ENCODE measurements at places on chromosomes 1 and 21.

- DNase-seq, result no peak
Observed at GRCh38 chr1:8662380-8663072, 154.9 kb downstream of the RERE start.

GRCh38 chr1:15799928-15800835 is 7.3 kb downstream of the UQCRHL start:
- no peak for DNase-seq

GRCh38 chr1:26702680-26703038 is 6.8 kb downstream of the ARID1A start:
- DNase-seq, result no peak

- DNase-seq, result no peak
Observed at GRCh38 chr1:158020886-158021620, 27.6 kb downstream of the KIRREL1 start.

DNA sequence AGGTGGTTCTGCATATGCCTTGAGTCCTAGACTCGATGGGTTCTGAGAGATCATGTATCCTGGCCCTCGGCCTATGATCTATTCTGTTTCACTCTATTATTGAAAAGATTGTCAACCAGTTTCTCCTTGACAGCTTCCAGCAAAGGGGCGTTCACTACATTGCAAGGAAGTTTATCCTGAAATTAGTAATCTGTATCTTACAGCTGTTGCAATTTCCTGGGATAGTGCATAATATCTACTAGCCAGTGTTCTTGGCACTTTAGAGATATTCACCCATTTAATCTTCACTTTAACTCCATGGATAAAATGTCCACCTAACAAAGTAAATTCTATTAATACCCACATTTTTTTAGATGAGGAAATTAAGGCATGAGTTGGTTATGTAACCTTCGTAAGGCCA is 203.6 kb downstream of the TGFB2 start:
- no peak for DNase-seq

- no peak for DNase-seq
Observed at GRCh38 chr1:5896706-5897660, 95.2 kb downstream of the NPHP4 start.

DNA sequence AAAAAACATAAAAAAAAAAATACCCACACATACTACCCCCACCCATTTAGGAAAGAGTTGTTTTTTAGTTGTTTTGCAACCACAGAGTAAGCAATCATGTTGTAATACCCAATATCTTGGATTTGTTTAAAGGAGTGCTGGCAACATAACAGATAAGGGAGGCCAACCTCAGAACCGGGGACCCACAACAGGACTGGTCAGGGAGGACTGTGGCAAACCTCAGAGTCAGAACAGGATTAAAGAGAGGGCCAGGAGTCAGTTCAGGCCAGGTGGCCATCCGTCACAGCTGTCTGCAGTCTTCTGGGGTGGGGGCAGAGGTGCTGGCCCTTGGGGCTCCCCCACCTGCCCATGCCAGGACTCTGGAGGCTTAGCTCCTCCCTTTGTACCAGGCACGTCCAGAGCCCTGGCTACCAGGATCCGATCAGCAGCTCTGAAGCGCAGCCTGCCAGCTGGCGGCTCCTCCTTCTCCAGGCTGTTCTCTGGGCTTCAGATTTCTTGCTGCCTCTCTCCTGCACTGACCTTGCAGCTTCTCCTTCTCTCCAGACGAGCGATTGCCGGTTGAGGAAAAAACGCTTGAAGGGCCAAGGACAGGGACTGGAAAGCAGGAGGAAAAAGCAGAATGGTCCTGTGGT is 7.9 kb downstream of the H6PD start:
- DNase-seq, result no peak

DNA sequence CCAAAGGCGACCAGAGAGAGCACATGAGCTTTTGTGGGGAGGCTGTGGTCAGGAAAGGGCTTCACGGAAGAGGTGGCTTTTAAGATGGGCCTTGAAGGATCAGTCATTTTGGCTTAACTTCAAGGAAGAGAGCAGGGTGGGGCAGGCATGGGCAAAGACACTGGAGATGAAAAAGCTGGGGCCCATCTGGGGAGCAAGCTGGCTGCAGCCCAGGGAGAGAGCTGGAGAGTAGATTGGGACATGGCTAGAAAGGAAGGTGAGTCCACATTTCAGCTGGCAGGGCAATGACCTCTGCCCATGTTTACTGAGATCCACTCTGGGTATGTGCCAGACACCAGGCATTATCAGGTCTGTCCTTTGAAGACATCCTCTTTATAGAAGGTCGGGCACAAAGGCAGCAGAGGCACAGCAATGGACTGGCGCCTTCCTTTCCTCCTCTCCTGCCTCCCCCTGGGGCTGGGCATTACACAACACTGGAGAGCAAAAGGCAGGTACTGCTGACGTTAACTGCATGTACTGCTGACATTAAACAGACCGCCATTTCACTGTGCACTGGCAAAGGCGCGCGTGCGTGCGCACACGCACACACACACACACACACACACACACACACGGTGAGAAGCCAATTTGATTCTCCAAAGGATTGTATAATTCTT is 2.2 kb upstream of the UBXN10 start:
- DNase-seq, result no peak

DNA sequence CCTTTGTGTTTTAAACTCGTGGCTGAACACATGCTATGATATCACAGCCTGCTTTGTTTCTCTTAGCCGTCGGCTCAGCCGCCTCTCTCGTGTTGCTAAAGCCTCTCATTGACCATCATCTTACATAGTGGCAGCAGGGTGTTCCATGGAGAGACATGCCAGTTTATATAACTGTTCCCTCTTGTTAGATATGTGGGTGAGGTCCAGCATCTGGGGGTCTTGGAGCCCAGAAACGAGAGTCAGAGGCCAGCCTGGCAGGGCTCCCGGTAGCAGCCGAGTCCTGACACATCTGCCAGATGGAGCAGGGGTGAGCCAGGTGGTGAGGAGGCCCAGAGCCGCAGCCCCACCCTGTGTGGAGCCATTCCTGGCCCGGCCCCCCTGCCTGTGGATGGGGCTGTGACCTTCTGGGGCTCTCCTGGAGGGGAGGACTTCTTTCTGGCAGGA is 11.9 kb downstream of the PODN start:
- DNase-seq, result no peak

GRCh38 chr1:232239998-232240397 is 389.9 kb downstream of the SIPA1L2 start:
- DNase-seq, result no peak

GRCh38 chr1:243483071-243483771 is 227.4 kb downstream of the SDCCAG8 start:
- no peak for DNase-seq

- DNase-seq, result no peak
Observed at GRCh38 chr1:34926894-34927293, 2.6 kb downstream of the DLGAP3 start.

- DNase-seq, result no peak
Observed at GRCh38 chr1:5597991-5598823, 394.0 kb downstream of the NPHP4 start.

DNA sequence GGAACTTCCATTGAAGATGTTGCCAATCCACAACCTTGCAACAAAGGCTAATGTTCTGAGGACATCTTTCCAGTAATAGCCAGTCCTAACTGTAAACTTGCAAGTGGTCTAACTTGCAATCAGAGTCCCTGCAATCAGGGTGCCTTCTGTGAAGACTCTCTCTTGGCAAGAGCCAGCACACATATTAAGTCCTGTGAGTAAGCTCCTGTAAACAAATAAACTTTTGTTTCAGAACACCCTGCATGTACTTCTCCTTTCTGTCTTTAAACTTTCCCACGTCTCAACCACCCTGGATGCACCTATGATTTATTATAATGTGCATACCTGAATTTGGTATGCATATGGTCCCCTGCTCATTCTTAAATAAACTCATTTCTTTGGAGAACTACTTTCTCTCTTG is 9.1 kb downstream of the GBP7 start:
- DNase-seq, result no peak

GRCh38 chr21:26717146-26717739 is 128.0 kb downstream of the ADAMTS1 start:
- no peak for DNase-seq

DNA sequence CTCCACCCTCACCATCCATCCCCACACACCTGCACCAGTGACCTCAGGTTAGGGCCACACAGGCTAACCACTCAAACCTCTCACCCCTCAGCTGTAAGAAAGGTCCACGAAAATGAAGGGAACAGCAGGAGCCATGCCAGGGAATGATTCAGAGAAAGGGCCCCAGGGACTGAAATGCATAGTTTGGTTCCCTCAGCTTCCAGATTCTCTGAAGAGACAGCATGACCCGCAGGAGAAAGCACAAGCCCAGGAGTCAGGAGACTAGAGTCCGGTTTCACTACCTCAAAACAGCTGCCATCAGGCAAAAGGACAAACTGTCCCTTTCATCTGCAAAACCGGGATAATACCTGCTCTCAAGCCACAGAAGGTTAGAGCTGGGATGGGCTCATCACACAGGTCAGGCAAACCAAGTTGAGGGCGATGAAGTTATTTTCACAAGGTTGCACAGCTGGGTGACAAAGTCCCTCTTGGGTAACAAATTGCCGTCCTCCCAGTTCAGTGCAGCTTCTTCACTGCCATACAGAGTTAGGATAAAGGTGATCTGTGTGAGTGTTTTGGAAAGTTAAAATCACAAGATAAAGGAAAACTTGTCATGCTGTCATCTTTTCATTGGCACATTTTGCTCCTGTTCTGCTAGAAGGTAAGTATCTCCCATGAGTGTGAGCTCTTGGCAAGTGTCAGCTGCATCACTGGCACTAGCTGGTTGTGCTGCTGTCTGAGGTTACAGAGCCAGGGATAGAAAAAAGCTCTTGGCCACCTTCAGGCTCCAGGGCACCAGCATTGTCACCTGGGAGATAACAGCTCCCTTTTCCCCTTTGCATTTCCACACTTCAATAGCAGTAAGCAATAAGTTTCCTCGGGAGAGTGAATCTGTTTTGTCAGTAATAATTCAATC is 120.4 kb downstream of the KCNH1 start:
- DNase-seq, result no peak

DNA sequence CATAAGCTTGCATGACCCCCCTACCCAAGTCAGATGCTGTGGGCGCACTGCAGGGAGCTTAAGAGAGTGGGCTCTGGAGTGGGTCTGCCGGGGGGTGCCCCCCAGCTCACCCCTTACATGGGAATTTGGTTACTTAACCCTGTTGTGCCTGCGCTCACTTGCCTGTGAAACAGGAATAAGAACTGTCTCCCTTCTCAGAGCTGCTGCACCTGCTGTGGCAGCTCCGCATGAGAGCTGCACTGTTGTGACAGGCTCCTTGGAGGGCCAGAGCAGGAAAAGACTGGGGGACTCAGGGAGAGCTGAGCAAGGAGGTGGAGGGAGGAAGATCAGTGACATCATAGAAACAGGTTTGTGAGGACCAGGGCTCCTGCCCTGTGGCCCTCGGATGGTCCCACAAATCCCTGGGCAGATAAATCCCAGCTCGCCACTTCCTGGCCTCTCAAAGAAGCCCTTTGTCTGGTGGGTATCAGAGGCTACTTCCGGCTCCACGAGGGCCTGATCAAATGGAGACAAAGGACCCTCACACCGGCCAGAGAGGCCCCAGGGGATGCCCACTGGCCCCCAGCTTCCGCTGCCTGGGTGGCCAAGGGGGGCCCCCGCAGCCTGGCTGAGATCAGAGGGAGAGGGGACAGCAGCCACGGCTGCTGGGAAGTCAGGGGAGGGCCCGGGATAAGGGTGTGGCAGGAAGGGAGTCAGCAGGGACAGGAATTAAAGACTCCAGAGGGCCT is 28.9 kb upstream of the LAPTM5 start:
- no peak for DNase-seq

- DNase-seq, result peak; percentile 90
Observed at GRCh38 chr1:9289090-9289534, 3.6 kb upstream of the SPSB1 start.

GRCh38 chr21:40635391-40635790 is 211.6 kb downstream of the DSCAM start:
- no peak for DNase-seq

- peak; percentile 6 for DNase-seq
Observed at GRCh38 chr1:87450615-87451209, 122.0 kb downstream of the LMO4 start.

GRCh38 chr1:89990976-89991831 is 3.7 kb upstream of the ZNF326 start:
- DNase-seq, result no peak

DNA sequence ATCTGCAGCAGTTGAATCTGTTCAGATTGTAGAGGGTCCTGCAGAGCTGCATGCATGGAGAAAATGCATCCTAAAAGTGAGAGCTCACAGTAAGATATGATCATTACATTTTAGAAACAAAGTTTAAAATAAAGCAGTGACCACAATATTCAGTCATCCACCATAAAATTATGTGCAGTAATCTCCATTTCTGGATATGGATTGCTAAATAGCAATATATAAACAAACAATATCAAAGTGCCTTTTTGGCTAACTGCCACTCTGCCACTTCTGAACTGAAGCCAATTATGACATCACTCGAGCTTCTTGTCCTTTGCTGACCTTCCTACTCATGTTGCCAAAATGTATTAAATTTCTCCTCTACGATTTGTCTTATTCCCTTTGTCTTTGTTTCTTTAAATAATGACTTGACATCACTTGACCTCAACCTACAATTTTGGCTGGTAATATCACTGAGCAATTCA is 262.0 kb upstream of the CXADR start:
- no peak for DNase-seq
